Frontal cortex (tissue), 4 donors: ENCODE measurements at places on chromosomes 4 and X. TPM values are rescaled to one million over a fixed set of nuclear protein-coding genes. Genes with fewer than 3 reads are reported as not detected.

SMIM10 gene
- total RNA-seq, result 0.41 TPM

CLIC2 gene
- 4.9 TPM for total RNA-seq

MGAT4D gene
- not detected for total RNA-seq

TEC gene
- 1.6 TPM for total RNA-seq

SOWAHB gene
- 2.9 TPM for total RNA-seq

SULT1B1 gene
- total RNA-seq, result 0.41 TPM

BDH2 gene
- total RNA-seq, result 7.3 TPM

OPHN1 gene
- total RNA-seq, result 39.1 TPM

MAGEB17 gene
- not detected for total RNA-seq

MAGEB1 gene
- not detected for total RNA-seq

STARD8 gene
- 1.6 TPM for total RNA-seq

PCDH10 gene
- total RNA-seq, result 110 TPM

TRMT2B gene
- 7.7 TPM for total RNA-seq
